Bladder microvascular endothelial cell (primary cell): ENCODE measurements at places on chromosomes 5 and 9. TPM values are rescaled to one million over a fixed set of nuclear protein-coding genes. Genes with fewer than 3 reads are reported as not detected.

The DAB2IP gene
- total RNA-seq = 16.7 and 33.6 TPM in 2 replicates

The KCNV2 gene
- not detected in 2 replicates for total RNA-seq

The RORB gene
- total RNA-seq = under 0.01 TPM in 2 replicates

The PCDHB5 gene
- total RNA-seq = 0.32 and 3.6 TPM in 2 replicates

The CDO1 gene
- 0.63 and 0.81 TPM in 2 replicates for total RNA-seq

The LRRC19 gene
- not detected in 2 replicates for total RNA-seq

The CD274 gene
- total RNA-seq = 10.0 and 29.0 TPM in 2 replicates

The SELENOP gene
- total RNA-seq = 33.8 and 63.1 TPM in 2 replicates
